Placental epithelial cell (primary cell): ENCODE measurements at places on chromosomes 7 and 10. TPM values are rescaled to one million over a fixed set of nuclear protein-coding genes. Genes with fewer than 3 reads are reported as not detected.

SPDYE1 gene
- total RNA-seq: not detected in 2 replicates

NOD1 gene
- 7.1 and 10.6 TPM in 2 replicates for total RNA-seq

TSPAN14 gene
- total RNA-seq: 19.2 and 77.0 TPM in 2 replicates

RPS24 gene
- 1,300 and 2,036 TPM in 2 replicates for total RNA-seq

PURB gene
- total RNA-seq: 12.2 and 13.4 TPM in 2 replicates

ABI1 gene
- total RNA-seq: 66.7 and 94.7 TPM in 2 replicates

OGDHL gene
- total RNA-seq: 0.39 and 0.98 TPM in 2 replicates

GIMAP1 gene
- total RNA-seq: not detected in 2 replicates
